ENCODE measurements at places on chromosomes 7 and 10.
A peak's percentile ranks its signal among the peaks of the same experiment; 100 is the strongest.

DNA sequence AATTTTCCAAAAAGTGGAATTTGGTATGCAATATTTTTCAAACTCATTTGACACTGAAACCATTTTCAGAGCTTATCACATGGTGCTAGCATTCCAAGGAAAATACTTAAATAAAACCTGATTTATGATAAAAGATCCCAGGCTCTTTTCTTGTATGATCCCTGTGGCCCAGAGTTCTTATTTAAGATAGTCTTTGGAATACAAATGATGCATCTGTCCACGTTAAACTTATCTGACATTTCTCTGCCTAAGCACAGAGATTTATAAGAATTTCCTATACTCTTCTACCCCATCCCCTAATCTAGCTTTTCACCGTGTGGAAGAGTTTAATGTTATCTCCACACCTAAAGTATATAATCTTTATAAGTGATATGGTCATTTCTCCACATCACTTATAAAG is 66.2 kb downstream of the AHR start:
- DNase-seq: no peak

- DNase-seq: no peak
Measured at GRCh38 chr10:43262902-43263466, 3.9 kb downstream of the RASGEF1A start.

DNA sequence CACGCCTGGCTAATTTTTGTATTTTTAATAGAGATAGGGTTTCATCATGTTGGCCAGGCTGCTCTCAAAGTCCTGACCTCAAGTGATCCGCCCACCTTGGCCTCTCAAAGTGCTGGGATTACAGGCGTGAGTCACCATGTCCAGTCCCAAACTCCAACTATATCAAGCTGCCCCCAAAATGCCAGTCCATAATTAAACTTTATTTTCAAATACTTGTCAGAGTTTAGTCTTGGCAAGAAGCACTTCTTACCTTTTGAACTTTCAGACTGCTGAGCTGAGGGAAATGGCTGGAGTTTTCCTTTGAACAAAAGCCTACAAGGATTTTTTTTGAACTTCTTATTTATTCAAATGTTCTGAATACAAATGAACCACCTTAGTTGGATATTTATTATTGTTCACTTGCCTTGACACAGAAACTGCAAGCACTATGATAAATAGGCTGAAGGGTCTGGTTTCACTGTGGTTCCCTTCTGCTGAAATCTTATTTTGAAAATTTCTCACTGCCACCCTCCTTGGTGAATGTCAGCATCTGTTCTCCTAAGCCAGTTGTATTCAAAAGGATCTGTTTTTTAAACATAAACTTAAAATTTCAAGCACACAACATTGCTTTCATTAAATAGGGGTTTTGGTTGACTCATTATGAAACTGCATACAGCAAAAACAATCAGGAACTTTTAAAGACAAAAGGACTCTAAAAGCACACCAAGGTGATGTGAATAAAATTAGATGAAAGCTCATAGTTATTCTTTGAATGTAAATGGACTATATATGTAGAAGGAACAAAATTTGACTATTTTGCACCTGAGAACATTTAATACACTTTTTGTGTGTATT is 101.7 kb upstream of the SLC26A5 start:
- no peak for DNase-seq

- DNase-seq: no peak
Measured at GRCh38 chr7:123528265-123528664, 6.1 kb downstream of the IQUB start.

DNA sequence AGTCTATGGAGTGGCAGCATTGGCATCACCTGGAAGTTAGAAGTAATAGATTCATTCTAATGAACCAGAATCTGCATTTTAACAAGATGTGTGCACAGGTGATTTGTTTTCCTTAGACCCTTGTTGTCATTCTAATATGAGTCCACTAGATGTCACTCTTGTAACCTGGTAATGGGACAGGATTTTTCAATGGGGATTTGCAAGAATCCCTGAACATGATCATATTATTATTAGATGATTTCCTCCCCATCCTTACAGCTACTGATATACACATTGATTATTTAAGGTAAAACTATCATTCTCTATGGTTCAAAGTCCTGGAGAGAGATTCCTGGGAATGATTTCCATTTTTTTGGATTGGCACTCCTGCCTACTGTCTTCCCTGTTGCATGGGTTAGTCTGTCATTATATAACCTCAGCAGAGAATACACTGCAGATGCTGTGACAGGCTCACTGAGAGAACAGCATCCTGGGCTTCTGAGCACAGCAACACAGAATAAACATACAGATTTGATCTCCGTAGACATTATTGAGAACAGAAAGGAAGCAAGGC is 194.9 kb downstream of the SUGCT start:
- peak; percentile 31 for DNase-seq

DNA sequence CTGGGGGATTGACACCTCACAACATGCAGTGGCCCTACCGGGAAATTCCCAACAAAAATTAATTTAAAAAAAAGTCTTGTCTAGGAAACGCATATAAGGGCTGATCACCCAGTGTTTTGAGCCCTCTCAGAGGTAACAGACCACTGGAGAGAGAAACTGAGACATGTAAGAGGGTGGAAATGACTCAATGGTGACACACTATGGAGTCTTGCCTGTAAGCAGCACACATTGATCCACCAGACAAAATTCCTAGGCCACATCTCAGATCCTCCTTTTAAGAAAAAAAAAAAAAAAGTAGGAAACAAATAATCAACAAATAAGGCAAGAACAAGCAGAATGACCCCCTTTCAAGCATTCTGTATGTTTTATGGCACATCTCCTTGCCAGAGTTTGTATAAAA is 296.2 kb downstream of the MAGI2 start:
- DNase-seq: no peak

GRCh38 chr7:80636709-80637108 is 1.7 kb upstream of the CD36 start:
- no peak for DNase-seq

GRCh38 chr10:43814663-43815062 is 166.0 kb upstream of the ZNF32 start:
- no peak for DNase-seq

GRCh38 chr10:36515319-36515718 is 610.1 kb upstream of the ANKRD30A start:
- DNase-seq: no peak

- DNase-seq: no peak
Measured at GRCh38 chr7:117041007-117041406, 87.7 kb downstream of the ST7 start.

GRCh38 chr7:4798706-4799235 is 23.3 kb downstream of the AP5Z1 start:
- DNase-seq: no peak

DNA sequence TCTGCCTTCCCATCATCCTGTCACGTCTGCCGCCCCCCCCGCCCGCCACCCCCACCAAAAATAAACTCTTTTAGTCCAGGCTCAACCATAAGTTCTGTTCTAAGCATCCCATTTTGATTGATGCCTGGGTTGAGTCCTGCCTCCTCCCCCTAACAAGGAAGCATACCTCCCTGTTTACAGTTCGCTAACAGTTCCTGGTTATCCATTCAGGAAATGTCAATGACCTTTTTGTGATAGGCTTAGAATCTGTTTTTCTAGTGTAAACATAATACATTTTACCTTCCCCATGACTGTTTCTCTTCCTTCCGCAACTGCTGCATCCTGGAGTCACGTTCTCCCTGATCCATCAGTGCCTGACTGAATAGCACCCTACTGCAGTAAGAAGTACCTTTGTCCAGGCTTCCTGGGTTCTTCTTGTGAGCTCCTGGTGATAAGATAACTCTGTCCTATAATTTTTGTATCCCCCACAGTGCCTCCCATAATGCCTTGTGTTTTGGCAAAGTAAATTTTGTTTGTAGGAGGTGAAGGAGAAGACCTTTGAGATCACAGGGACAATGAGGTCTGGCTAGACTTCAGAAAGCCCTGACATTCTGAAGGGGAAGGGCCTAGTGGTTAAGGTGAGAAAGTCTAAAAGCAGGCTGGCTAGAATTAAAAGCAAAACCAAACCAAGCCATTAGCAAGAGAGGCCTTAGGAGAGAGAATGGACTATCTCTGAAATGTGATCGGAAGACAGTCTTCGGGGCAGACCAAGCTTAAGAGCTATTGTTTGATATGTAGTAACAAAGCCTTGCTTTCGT is 7.3 kb downstream of the AGFG2 start:
- no peak for DNase-seq

DNA sequence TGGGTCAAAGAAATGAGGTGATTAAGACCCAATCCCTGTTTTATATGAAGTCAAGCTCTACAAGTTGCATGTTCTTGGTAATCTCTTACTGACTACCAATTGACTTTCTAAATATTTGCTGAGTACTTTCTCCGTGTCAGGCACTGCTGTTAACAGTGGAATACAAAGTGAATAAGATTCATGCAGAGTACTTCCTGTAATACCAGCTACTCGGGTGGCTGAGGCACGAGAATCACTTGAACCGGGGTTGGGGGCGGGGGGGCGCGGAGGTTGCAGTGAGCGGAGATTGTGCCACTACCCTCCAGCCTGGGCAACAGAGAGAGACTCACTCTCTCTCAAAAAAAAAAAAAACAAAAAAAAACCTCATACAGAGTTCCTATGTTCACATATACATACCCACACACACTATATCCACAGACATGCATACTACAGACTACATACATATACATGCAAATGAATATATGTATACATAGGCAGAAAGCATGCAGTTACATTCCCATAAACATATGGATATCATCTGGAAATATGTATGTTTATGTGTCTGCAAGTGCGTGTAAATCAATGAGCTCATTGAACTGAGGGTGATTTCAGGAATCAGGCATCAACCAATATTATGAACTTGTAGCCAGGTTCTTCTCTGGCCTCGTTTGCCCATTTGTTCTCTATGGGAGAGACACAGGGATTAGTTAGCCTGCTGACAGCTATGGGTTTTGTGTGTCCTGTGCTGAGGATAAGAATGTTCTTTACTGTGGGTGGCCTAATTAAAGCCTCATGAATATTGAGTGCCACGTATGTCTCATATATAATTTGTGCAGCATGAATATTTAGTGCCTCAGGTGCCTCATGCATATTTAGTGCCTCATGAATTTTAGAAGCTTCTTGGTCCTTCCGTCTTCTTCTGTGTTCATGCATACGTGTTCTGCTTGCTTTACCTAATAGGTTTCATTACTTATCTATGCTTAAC is 73.9 kb downstream of the BICC1 start:
- no peak for DNase-seq

GRCh38 chr7:5636446-5636835 is 145.0 kb downstream of the RNF216 start:
- DNase-seq: no peak

- DNase-seq: no peak
Measured at GRCh38 chr7:12930534-12930933, 243.1 kb downstream of the ARL4A start.

- DNase-seq: no peak
Measured at GRCh38 chr10:101295261-101295660, 58.7 kb upstream of the BTRC start.

DNA sequence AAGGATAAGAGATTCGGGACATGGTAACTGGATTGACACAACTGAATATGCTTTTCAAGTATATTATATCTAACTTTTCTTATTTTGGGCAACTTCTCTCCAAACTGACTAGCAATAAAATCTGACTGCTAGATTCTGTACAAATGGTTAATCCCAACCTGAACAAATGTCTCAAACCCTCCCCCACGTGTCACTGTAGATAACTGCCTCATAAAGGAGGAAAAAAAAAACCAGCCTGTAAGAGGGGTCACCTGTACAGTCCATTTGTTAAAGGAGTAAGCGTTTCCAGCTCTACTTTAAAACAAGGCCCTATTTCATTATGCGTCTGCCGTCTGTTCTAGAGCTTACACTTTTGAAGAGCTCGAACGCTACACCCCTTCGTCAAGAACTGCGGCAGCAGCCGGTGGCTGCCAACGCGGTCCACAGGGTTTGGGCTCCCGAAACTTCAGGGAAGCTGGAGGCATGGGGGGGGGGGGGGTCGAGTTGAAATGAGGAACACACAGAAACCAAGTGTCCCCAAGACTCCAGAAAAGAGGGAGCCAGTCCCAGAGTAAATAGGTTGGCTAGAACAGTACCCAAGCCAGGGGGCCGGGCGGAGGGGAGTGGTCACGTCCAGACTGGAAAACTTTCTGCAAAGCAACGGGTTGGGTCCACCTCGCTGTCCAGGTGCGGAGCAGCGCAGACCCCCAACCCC is 492 bp downstream of the COG5 start:
- DNase-seq: no peak

- no peak for DNase-seq
Measured at GRCh38 chr7:104272767-104273384, 55.5 kb upstream of the LHFPL3 start.

GRCh38 chr10:113487154-113487553 is 65.7 kb upstream of the HABP2 start:
- DNase-seq: no peak
